ENCODE measurements at places on chromosomes 4 and X.
A peak's percentile ranks its signal among the peaks of the same experiment; 100 is the strongest.

GRCh38 chr4:122623637-122624166 lies 2.8 kb upstream of the IL21 start:
- DNase-seq: no peak

GRCh38 chrX:117641913-117642656 lies 474.5 kb downstream of the KLHL13 start:
- no peak for DNase-seq

DNA sequence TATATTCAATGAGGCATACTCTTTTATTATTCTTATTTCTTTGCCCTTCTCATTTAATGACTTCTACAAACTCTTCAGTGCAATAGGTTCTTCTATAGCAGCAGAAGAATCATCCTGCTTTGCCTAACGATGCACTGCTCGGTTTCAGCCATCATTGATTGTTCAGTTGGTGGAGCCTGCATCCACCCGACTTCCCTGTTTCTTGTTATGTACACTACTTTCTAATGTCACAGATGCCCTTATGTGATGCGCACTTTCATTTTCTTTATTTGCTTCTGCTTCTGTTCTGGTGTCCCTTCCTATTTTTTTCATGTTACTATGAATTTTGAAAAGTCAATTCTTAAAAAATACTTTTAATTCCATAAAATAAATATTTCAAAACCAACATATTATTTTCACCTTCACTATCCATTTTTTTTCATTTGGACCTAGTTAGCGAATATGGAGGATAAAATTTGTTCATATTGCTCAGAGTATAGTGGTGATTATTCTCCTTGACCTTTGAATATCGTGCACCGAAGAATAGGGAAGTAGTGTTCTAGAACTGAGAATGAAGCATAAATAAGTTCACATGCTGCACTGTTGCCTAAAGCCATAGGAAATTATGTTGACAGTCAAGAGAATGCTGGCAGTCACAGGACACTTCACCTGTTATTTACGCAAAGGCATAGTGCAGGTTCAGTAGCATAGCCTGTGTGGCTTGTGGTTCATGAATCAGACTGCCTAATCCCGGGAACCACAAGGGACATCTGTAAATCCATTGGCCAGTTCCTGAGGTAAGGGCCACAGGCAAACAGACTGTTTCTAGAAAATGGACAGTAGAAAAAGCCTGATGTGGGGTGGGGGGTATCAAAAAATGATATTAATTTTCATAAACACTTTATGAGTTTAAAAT lies 21.3 kb upstream of the SFRP2 start:
- no peak for DNase-seq

GRCh38 chr4:89254847-89255246 lies 52.8 kb downstream of the GPRIN3 start:
- DNase-seq: peak; percentile 24

- DNase-seq: no peak
Measured at GRCh38 chrX:96182366-96182765, 502.3 kb upstream of the DIAPH2 start.

GRCh38 chr4:184273166-184274147 lies 55.8 kb upstream of the ENPP6 start:
- no peak for DNase-seq

- no peak for DNase-seq
Measured at GRCh38 chr4:133102612-133103409, 46.3 kb upstream of the PCDH10 start.

- no peak for DNase-seq
Measured at GRCh38 chr4:26289401-26289800, 31.4 kb upstream of the RBPJ start.

- no peak for DNase-seq
Measured at GRCh38 chr4:121650741-121651140, 46.0 kb downstream of the ANXA5 start.

DNA sequence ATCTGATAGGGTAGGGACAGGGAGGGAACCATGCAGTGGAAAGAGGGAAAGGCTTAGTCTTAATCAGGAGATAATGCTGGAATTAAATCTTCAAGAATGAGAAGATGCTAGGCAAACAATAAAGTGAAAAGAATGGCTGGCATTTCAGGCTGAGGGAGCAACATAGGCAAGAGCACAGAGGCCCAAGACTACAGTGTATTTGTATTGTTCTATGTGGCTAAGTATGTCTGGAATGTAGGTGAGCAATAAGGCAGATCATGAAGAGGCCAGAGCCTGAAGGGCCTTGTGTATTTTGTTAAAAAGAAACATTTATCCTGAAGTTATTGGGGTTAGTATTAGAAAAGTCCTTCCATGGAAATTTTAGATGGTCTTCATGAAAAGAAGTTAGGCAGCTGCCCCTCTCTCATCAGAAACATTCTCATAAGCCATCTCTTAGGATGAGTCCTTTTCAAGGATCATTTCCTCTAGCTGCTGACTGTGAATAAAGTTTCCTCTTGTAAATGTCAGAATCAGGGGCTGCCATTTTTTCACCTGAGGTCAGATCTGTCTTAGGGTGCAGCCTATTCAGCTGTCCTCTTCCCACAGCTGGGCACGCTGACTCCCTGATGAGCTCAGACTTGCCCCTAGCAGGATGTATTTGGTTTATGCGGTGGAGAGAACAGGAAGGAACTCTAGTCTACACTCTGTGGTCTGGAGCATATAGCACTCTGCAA lies 46.3 kb downstream of the ATP10D start:
- DNase-seq: peak; percentile 4

GRCh38 chr4:133151341-133151690 lies 2.2 kb downstream of the PCDH10 start:
- no peak for DNase-seq

DNA sequence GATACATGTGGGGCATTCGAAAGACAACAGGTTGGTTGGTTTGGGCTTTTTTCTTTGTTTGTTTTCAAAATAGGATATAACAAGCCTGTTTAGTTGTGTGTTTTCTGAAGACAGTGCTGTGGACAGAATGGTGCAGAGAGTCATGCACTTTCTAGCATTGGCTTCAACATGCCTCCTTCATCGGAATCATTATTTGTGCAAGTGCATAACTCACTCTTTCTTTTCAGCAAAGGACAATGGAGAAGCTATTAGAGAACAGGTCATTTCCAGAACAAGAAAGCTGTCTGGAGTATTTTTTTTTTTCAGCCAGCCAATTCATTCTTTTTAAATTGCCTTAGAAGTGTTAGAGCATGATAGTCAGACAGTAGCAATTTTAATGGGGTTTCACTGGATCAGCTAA lies 225.8 kb downstream of the STK32B start:
- no peak for DNase-seq

GRCh38 chr4:153209410-153209809 lies 5.2 kb downstream of the TRIM2 start:
- no peak for DNase-seq

- no peak for DNase-seq
Measured at GRCh38 chr4:184669251-184669650, 19.7 kb downstream of the PRIMPOL start.

DNA sequence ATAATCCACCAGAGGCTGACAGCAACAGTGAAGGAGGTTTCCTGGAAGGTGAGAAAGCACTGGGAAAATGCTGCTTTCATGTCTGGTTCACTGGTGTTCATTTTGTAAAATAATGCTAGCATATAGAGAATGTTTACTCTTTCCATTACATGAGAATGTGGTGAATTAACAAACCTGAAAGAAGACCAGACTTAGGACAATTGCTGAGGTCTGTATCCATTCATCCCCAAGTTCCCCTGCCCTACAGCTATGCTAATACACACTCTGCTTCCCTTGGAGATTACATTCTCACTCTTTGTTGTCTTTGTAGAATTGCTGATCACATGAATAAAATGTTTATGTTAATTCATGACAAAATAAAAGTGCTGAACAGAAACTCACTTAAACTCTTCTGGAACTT lies 99.5 kb downstream of the ARHGAP6 start:
- DNase-seq: no peak

GRCh38 chr4:72525938-72526337 lies 43.1 kb downstream of the ADAMTS3 start:
- no peak for DNase-seq

DNA sequence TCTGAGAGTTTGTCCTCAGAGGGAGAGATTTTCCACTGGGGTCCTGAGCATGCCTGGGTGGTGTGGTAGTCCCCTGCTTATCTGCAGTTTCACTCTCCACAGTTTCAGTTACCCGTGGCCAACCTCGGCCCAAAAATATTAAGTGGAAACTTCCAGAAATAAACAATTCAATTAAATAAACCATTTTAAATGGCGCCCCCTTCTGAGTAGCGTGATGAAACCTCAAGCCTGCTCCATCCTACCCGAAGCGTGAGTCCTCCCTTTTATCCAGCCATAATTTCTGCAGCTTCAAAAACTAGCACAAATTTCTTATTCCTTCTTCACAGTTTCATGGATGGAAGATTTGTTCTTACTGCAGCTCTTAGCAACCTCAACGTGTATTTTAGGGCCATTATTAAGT lies 26.7 kb downstream of the PNMA6E start:
- DNase-seq: no peak

- no peak for DNase-seq
Measured at GRCh38 chrX:47221756-47222155, 3.3 kb downstream of the CDK16 start.

GRCh38 chr4:159197260-159197884 lies 94.5 kb downstream of the RAPGEF2 start:
- DNase-seq: no peak

DNA sequence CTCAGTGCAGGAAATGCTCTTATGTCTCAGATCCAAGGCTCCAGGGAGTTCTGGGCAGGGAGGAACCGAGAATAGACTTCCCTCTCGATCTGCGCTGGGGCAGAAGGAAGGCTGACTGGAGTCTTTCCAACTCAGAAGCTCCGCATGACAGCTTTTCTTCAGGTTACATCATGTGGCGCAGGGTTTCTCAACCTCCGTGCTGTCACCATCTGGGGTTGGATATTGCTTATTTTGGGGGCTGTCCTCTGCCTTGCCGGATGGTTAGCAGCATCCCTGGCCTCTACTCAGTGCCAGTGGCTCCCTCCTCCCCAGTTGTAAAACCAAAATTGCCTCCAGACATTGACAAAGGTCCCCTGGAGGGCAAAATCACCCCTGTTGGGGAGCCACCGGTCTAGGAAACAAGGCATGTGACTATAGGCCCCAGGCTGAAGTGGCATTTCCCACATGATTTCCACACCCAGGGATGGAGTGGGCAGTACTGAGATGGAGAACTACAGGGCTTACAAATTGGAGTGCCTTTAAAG lies 21.4 kb downstream of the REELD1 start:
- DNase-seq: no peak

GRCh38 chrX:34917146-34917545 lies 25.4 kb upstream of the FAM47B start:
- DNase-seq: no peak

DNA sequence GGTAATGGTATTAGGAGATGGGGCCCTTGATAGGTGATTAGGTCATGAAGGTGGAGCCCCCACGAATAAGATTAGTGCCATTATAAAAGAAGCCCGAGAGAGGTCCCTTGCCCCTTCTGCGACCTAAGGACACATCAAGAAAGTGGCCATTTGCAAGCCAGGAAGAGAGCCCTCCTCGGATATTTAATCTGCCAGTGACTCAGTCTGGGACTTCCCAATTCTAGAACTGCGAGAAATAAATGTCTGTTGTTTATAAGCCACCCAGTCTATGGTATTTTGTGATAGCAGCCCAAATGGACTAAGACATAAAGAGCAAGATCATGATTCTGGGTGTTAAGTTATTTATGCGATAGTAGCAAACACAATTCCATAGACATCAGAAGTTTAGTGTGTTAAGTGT lies 192.2 kb downstream of the LDB2 start:
- DNase-seq: no peak

DNA sequence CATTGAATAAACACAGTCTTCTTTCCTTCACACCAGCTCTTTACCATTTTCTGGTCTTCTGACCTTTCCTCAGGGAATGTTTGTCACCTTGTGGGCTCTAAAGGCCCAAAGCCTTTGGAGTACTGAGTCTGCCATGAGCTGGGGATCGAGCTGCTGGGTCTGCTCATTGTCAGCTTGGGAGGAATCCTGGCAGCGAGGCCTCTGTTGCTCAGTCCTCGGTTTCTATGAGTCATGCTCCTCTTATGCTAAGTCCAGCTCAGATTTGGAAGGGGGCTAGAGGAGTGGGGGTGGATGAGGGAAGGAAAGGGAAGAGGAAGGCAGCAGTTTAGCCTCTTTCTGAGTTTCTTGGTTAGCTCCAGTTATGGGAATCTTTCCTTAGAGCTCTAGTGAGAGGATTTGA lies 31.1 kb downstream of the NHSL2 start:
- DNase-seq: no peak

- no peak for DNase-seq
Measured at GRCh38 chrX:37998586-37999262, 7.6 kb upstream of the SYTL5 start.

DNA sequence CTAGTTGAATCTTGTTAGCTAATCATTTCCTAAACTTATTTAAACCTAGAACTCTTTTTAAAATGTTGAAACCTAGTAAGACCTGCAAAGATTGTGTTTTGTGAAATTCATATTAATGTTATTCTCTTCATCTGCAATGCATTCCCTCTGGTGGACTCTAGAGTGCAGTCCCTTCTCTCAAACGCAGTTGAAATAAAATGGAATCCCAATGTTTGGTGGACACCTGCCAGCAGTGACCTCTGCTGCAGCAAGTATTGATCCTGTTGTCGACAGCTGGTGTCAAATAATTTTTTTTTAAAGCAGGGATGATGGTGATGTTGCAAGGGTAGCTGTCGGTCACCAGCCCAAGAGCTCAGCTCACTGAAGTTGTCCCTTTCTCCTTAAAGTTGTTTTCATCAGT lies 492.0 kb downstream of the ZIC3 start:
- no peak for DNase-seq

DNA sequence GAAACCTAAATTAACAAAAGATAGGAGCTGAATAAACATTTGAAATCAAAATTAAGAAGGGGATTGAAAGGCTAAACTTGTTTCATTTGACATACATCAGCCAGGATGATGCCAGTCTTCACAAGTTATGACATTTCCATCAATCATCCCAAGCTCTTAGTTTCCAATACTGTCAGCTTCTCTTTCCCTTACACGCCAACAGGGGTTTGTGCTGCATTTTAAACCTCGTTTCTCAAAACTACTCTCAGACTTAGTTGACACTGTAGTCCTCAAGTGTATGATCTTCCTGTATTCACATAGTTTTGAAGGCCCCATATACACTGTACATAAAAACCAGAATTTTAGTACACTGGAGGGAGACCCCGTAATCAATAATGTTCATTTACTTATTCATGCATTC lies 840 bp upstream of the P2RY10 start:
- no peak for DNase-seq

- no peak for DNase-seq
Measured at GRCh38 chr4:101292901-101293300, 54.4 kb downstream of the PPP3CA start.

GRCh38 chr4:3532751-3533422 lies 665 bp upstream of the LRPAP1 start:
- DNase-seq: no peak
